ENCODE measurements at places on chromosomes 1 and 21. TPM values are rescaled to one million over a fixed set of nuclear protein-coding genes. Genes with fewer than 3 reads are reported as not detected.

GRCh38 chr1:50264590-50264989 is 155.9 kb downstream of the ELAVL4 start:
- DNase-seq: no peak

DNA sequence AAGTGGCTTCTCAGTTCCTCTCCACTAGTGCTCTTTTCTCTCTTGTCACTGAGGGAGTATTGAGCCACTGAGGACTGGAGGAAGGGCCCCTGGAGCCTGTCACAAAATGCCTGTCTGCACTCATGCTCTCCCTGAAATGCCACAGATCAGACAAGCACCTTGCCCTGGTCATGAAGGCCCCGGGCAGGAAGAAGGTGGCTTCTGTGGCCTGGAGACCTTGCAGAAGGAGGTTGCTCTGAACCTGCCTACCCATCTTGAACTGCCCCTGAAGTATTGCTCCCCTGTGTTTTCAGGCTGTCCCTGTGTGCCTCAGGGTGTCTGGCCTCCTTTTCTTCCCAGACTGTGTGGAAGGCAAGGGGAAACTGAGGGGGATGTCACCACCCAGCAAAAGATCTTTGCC is 3.1 kb downstream of the PKP1 start:
- no peak for DNase-seq

- no peak for DNase-seq
Observed at GRCh38 chr21:33019885-33020557, 5.7 kb upstream of the OLIG2 start.

GRCh38 chr1:37765916-37766664 is 1.2 kb upstream of the EPHA10 start:
- peak; percentile 27 for DNase-seq

DNA sequence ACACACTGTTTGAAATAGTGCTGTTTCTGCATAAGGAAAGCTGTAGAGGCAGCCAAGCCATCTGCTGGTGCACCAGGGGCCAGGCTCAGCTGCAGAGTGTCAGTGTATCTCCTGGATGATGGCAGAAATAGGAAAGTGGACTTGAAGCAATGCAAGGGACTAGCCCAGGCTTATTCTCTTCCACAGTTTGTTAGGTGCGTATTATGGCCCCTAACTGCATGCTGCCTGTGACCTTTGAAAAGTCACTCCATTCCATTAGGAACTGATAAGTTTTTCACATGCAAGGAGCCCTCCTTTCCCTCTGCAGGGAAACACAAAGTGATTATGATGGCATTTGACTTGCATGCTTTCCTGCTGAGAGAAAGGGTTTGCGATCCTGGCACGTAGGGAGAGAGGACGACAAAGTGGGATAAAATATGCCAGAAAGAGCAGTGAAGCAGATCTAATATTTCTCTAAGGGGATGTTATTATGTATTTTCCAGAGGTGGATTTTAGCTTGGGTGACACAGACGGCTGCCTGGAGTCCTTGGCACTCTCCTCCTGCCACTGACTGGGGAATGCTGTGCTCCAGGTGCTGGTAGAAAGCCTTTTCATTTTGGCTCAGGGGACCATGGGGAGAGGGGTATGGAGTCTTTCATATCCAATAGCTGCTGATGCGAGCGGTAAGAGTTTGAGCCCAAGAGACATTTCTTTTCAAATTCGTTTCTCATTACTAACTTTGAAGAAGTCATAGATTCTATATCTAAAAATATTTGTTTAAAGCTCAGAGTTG is 402.1 kb upstream of the B3GALT2 start:
- DNase-seq: no peak

DNA sequence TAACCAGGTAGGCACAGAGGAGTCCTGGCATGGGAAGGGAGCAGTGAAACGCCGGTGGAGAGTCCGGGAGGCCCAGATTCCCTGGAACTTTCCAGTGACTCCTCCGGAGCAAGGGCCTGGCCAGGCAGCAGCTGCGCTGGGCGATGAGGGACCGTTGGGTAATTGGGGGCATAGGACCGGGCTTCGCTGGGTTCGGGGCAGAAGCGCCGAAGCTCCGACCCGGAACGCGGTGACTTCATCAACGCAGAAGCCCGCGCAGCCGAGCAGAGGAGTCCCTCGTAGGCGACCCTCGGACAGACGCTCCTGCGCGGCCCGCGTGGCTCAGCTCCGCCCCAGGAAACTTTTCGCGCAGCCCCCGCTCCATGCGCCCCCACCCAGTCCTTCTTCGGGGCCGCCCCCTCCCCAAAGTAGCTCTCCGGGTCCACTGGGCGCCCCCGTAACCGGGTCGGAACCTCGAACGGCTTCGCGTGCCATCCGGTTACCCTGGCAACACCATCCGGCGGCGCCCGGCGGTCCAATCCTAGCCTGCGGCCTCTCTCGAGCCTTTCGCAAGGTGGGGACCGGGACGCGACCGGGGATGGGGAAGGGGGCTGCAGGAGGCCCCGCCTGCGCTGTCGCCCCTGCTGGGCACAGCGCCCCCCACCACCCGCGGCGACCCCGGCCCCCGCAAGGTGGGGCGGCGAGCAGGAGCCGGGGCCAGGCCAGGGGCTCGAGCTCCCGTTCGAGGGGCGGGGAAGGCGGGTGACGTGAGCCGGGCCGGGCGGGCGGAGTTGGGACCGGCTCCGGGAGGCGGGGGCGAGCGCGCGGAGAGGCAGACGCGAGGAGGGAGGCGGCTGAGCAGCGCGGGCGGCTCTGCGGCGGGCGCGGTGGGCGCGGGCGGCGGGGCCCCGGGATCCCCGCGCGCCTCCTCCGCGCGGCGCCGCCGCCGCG is at the start of gene AJAP1:
TSS of gene AJAP1 (plus strand) at position 814 of the 930 bp plus-strand sequence. CDS start 817 bp downstream, outside the sequence.
- peak; percentile 68 for DNase-seq

Gene NLRP3
- total RNA-seq: 1.4 TPM

Gene AADACL3
- total RNA-seq: not detected
